Ascending aorta (tissue), 2 donors: ENCODE measurements at places on chromosomes 2 and 18.

GRCh38 chr2:239684996-239685395, 284.2 kb upstream of the HDAC4 start:
- no peak overlapping the region for H3K27ac ChIP-seq
- no peaks in the 10 kb centered on the region for H3K27me3 ChIP-seq
- H3K36me3 ChIP-seq = no peaks in the 10 kb centered on the region
- no peaks in the 10 kb centered on the region for H3K4me1 ChIP-seq

DNA sequence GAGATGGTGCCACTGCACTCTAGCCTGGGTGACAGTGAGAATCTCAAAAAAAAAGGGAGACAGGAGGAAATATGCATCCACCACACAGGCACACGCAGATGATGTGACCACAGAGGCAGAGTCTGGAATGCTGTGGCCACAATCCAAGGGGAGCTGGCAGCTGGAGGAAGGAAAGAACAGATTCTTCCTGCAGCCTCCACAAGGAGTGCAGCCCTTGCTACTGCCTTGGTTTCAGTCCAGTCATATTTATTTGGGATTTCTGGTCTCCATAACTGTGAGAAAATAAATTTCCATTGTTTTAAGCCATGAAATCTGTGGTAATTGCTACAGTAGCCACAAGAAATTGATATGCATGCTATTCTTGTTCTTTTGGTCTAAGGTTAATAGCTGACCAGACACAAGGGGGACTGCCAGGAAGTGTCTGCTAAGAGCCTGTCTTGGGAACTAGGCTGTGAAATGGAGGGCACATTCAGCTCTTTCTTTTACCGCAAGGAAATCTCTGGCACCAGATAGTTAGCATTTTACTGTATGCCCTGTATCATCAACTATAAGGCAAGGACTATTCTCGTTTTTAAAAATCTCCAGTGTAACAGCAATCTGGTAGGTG, 133.1 kb upstream of the SEC11C start:
- peaks cover 3% of the 10 kb centered on the region for H3K4me1 ChIP-seq
- peak overlapping the region; percentile 87 for H3K27ac ChIP-seq
- H3K36me3 ChIP-seq = no peaks in the 10 kb centered on the region

- no peak overlapping the region for H3K27ac ChIP-seq
- H3K36me3 ChIP-seq = no peaks in the 10 kb centered on the region
- no peak for DNase-seq
- H3K4me1 ChIP-seq = no peaks in the 10 kb centered on the region
Measured at GRCh38 chr18:76209597-76209996, 285.4 kb downstream of the ZNF516 start.

- H3K27ac ChIP-seq = no peak overlapping the region
- no peaks in the 10 kb centered on the region for H3K36me3 ChIP-seq
- no peaks in the 10 kb centered on the region for H3K27me3 ChIP-seq
- DNase-seq = no peak
- H3K4me1 ChIP-seq = no peaks in the 10 kb centered on the region
Measured at GRCh38 chr2:11506611-11506969, 27.3 kb upstream of the GREB1 start.

DNA sequence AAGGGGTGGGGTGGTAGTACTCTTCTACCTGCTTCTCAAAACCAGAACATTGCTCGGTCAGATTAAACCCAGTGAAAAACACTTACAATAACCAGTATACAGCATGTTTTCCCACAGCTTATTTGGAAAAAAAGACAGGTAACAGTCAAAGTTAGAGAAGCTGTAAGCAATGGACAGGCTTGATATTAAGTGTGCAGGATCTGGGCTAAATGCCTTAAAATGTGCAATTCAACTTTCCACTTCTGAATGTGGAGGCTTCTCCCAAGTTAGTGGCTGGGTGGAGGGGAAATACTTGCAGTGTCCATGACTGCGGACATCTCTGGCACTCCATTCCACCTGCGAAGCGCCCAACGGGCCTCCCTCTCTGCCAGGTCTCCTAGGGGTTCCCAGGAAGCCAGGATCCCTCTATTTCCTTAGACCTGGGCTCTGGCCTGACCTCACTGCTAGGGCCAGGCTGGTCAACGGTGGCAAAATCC, 5.3 kb downstream of the ZEB2 start:
- no peaks in the 10 kb centered on the region for H3K4me1 ChIP-seq
- H3K27ac ChIP-seq = peak overlapping the region; percentile 99
- H3K27me3 ChIP-seq = no peaks in the 10 kb centered on the region
- no peak for DNase-seq
